OCI-LY7 (cell line): ENCODE measurements at places on chromosomes 1 and 21.
A peak's percentile ranks its signal among the peaks of the same experiment; 100 is the strongest.

DNA sequence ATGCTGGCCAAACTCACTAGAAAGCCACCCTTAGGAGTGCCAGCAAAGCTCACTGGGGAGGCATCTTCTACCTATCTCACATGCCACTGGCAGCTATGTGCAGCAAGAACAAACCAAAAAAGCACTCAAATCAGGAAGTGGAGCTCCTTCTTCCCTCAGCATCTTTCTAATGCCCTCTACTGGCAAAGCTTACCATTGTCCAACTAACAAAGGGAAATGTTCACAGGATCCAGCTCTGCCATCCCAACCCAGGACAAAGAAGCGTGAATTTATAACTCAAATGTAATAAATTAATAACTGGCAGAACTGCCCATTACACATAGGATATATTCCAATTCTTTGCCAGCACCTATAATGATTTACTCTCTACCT, 38.9 kb downstream of the LEPR start:
- peak; percentile 55 for DNase-seq

- no peak for DNase-seq
These were observed 155.2 kb downstream of the FOXD2 start for GRCh38 chr1:47593013-47593568.

DNA sequence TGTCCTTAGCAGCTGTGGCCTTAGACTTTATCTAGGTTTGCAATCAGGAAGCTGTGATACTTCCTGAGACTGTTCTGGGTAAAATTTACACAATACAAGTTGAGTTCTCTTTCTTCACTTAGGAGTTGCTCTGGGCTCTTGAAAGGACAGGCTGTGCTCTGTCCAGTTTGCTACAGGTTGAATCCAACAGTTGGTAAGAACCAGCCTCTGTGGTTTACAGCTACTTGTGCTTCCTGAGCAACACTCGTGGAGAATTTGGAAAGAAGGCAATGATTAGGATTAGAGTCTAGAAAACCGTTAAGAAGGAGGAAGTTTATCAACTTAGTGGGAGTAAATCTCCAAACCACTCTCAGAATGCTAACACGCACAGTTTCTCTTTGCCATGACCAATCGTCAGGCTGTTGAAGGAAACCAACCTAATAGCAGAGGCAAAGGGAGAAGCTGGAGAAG, 26.8 kb downstream of the GFI1 start:
- no peak for DNase-seq

- no peak for DNase-seq
These were observed 3.4 kb downstream of the OR2T11 start for GRCh38 chr1:248631354-248632008.

GRCh38 chr1:102857251-102857650, 251.1 kb downstream of the COL11A1 start:
- no peak for DNase-seq

DNA sequence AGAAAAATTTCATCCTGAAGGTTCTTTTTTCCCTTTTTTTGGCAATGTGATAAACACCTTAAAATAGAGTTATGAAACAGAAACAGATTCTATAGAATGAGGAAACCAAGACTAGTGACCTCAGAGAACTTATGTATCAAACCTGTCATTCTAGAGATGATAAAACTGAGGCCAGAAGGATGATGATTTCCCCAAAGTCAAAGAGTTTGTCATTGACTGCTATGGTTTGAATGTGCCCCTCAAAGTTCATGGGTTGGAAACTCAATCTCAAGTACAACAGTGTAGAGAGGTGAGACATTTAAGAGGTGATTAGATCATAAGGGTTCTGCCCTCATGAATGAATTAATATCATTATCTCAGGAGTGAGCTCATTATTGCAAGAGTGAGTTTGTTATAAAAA, 13.7 kb upstream of the BEND5 start:
- DNase-seq, result no peak

DNA sequence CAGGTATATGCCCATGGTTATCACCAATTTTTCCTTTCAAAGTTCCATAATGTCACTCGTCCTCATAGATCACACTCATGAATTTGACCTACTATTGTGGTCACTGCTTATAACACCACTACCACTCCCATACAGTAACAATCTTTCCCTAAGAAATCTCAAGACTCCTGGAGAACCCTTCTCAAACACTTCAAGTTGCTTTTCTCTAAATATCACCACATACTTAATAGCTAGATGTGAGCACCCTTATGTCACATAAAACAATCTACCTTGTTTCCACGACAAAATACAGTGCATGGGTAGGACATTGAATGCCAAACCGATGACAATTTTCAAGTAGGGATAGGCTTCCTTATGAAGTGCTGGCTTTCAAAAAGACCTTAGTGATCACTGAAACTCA, 104.5 kb downstream of the LRRC53 start:
- DNase-seq, result no peak

DNA sequence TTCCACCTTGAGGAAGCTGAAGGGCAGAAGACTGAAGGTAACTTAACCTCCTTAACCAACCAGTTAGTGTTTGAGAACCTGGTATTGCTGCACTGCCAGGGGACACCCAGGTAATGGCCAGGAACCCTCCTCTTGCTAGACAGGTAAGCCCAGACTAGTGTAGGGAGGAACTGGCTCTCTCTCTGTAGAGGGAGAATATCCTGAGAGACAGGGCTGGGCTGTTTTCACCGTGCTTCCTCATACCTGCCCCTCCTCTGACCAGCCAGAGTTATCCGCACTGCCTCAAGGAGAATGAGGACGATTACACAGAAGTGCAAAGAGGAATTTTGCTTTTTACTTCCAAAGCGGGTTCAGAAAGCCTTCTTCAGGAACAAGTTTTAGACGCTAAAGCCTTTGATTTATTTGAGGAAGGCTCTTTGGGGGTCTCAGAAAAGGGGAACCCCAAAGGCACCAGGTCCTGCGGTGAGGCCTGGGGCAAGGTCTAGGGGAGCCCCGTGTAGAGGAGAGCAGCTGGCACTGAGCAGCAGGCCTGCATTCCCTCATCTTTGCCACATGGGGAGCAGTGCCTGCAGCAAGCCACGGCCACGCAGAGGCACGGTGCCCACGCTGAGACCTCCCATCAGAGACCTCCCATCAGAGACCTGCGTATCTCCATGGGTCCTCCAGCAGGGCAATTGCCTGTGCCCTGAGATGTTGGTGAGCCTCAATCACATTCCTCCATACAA, 13.5 kb downstream of the GNG4 start:
- no peak for DNase-seq

- peak; percentile 22 for DNase-seq
These were observed 253.7 kb downstream of the HHAT start for GRCh38 chr1:210582205-210582970.
